ENCODE measurements at places on chromosomes 6 and 20. TPM values are rescaled to one million over a fixed set of nuclear protein-coding genes. Genes with fewer than 3 reads are reported as not detected.

The CALHM5 gene
- total RNA-seq: 0.07 TPM

The NNAT gene
- not detected for total RNA-seq

- peak overlapping the region; percentile 2 for H3K4me3 ChIP-seq
- H3K27ac ChIP-seq: peak overlapping the region; percentile 86
- H3K27me3 ChIP-seq: no peaks in the 10 kb centered on the region
- H3K36me3 ChIP-seq: no peaks in the 10 kb centered on the region
- DNase-seq: peak; percentile 83
Observed at GRCh38 chr6:39204646-39205244, 24.5 kb downstream of the KCNK5 start.

- DNase-seq: no peak
- no peak overlapping the region for H3K27ac ChIP-seq
- H3K36me3 ChIP-seq: peaks cover 8% of the 10 kb centered on the region
- peak overlapping the region; percentile 83 for H3K4me3 ChIP-seq
- peaks cover 23% of the 10 kb centered on the region for H3K4me1 ChIP-seq
- H3K27me3 ChIP-seq: no peaks in the 10 kb centered on the region
Observed at GRCh38 chr6:24667378-24667803, 514 bp downstream of the ACOT13 start.

The ZSCAN31 gene
- 8.3 TPM for total RNA-seq

DNA sequence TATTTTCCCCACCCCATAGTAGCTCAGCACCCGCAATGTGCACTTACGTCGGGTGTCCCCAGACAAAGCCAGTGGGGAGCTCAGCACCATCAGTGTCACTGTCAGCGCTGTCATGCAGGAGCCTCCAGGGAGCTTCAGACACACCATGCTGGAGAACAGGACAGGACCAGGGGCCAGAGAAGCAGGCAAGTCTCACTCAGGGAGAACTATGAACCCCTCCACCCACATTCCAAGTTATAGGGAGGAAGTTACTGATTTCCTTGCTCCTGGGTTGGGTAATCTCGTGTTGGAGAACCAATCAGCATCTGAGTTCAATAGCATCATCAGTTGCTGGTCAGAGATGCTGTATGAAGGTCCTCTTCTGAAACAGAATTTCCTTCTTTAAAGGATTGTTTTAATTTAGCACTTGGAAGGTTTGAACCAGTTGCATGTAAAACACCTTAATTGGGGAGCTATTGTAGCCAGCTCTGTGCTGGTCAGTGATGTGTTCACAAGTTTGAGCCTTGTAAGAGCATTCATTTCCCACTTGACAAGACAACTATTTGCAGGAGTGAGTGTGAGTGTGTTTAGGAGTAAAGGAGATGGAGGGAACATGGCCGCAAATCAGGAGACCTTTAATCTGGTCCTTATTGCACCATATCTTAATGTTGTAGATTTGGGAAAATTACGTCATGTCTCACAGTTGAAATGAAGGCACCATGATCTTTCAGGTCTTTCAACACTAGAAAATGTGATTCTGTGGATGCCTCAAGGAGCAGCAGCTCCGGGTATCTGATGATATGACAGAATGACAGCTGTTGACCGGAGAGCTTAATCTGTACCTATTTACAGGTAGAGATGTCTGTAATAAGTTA is at the start of gene HLA-DRB1:
HLA-DRB1 (minus strand) TSS at position 253 of the 854 bp plus-strand sequence; CDS start at position 147, 106 bp downstream.
- H3K27ac ChIP-seq: no peak within 1 kb of the TSS
- peak; percentile 27 for DNase-seq
- peaks cover 18% of the 10 kb centered on the region for H3K27me3 ChIP-seq
- no peaks in the 10 kb centered on the region for H3K36me3 ChIP-seq
- no peak within 1 kb of the TSS for H3K4me3 ChIP-seq

The TRIM40 gene
- not detected for total RNA-seq

GRCh38 chr20:4581838-4582237 is 139.9 kb upstream of the PRND start:
- no peak overlapping the region for H3K4me3 ChIP-seq
- H3K4me1 ChIP-seq: no peaks in the 10 kb centered on the region
- no peaks in the 10 kb centered on the region for H3K36me3 ChIP-seq
- no peaks in the 10 kb centered on the region for H3K27me3 ChIP-seq
- no peak for DNase-seq

DNA sequence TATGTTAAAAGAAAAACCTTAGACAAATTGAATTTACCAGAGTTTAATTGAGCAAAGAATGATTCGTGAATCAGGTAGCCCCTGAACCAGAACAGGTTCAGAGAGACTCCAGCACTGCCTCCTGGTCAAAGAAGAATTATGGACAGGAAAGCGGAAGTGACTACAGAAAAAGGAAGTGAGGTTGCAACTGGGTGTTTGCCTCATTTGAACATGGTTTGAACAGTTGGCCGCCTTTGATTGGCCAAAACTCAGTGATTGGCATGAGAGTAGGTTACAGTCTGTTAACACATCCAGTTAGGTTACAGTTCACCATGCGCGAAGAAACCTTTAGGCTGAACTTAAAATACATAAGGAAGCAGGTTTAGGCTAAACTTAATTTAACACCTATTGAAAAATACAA is 248.8 kb downstream of the TFAP2A start:
- H3K4me1 ChIP-seq: no peaks in the 10 kb centered on the region
- no peaks in the 10 kb centered on the region for H3K36me3 ChIP-seq
- DNase-seq: no peak
- no peak overlapping the region for H3K27ac ChIP-seq

DNA sequence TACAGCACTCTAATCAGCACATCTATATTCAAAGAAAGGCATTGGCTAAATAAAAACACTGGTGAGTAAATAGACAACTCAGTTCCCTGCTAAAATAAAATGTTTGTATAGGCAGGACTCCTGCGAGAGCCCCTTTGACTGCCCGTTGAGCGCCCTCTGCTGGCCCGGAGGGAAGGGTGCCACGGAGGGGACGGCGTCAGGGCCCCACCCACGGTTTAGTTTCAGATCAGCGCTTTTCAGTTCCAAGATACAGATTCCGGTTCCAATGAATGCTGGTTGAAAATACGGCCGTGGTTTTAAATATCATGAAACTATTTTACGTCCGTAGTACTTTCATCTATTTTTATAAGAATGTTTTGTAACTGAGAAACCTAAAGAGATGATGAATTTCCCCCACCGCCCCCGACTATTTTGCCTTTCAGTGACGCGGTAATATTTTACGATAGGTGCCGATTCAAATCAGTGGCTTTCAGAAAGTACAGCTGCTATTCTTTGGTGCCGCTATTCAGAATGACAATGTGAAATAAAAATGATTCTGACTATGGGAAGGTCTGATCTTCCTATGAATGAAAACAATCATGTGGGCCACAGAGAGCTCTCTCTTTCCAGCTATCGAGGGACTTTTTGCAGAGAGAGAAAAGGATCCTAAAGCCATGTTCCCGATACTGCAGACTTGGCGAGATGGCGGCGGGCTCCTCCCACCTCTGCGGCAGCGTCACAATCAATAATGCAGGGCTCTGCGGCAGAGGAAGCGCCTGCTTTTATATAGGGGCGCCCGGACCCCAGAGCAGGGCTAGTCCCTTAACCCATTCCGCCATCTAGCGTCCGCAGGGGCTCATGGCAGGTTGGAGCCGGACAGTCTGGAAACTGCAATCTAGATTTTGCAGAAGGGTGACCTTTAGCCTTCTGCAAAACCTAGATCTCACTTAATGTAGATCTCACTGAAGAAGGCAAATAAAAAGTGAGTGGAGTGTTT is 10.6 kb upstream of the CCN6 start:
- H3K27ac ChIP-seq: peak overlapping the region; percentile 30
- peak overlapping the region; percentile 88 for H3K4me3 ChIP-seq
- H3K27me3 ChIP-seq: no peaks in the 10 kb centered on the region
- H3K36me3 ChIP-seq: no peaks in the 10 kb centered on the region
- peaks cover 1% of the 10 kb centered on the region for H3K4me1 ChIP-seq
- peak; percentile 97 for DNase-seq

DNA sequence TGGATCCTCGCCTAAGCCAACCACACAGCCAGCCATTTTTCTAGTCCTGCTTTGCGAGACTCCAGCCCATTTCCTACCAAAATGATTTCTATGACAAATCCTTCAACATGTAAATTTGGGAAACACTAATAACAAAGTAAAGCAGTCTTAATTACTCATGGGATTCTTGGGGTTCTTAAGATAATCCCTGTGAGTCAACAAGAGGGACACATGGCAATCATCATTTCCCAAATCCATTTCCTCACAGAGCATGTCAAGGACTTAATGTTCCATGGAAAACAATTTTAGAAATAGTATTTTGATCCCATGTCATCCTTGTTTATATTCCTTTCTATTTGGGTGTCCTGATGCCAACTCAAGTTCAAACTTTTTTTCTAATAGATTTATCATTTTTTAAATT is 322.7 kb upstream of the NOX3 start:
- H3K27ac ChIP-seq: no peak overlapping the region
- no peak for DNase-seq
- no peaks in the 10 kb centered on the region for H3K4me1 ChIP-seq

DNA sequence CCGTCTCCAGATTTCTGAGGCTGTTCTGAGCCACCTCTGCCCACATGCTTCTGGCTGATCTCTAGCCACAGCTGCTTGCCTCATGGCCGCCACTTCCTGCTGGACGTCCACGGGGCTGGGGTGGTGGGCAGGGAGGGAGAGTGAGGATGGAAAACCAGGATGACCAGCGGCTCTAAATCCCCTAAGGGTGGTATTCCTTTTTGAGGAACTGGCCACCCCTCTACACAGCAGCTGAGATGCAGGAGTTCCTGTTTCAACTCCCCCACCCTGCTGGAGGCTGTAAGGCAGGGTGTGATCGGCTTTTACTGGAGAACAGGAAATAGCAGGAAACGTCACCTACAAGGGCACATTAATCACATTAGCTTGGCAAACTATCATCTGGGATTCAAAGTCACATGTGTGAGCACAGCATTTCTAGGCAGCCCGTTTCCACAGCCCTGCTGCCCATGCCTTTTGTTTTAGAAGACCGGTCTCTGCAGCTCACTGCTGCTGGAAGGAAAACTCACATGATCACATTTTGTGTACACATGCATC is 181.6 kb upstream of the ECI2 start:
- no peaks in the 10 kb centered on the region for H3K27me3 ChIP-seq
- no peaks in the 10 kb centered on the region for H3K36me3 ChIP-seq
- H3K4me3 ChIP-seq: no peak overlapping the region
- no peak overlapping the region for H3K27ac ChIP-seq
- H3K4me1 ChIP-seq: no peaks in the 10 kb centered on the region

DNA sequence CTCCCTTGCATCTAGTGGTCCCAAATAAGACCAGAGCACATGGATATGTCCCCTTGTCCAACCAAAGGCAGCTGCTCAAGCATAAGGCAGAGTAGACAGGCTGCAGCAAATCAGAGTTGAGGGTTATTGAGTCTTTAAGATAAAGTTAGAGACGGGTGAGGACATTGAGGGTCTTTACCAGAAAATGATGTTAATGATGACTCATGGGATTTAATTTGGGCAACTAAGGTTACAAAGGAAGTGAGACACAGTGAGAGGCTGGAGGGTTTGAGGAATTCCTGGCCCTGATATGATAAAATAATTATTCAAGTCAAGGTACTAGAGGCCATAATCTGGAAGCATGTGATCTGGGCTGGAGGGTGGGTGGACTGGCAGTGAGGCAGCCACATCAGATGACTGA is 133.6 kb downstream of the ALDH8A1 start:
- H3K27me3 ChIP-seq: no peaks in the 10 kb centered on the region
- DNase-seq: no peak
- no peak overlapping the region for H3K4me3 ChIP-seq
- no peaks in the 10 kb centered on the region for H3K36me3 ChIP-seq

GRCh38 chr20:60201198-60201835 is 243.1 kb downstream of the CDH26 start:
- H3K27ac ChIP-seq: no peak overlapping the region
- no peak for DNase-seq
- H3K4me3 ChIP-seq: no peak overlapping the region
- no peaks in the 10 kb centered on the region for H3K36me3 ChIP-seq

DNA sequence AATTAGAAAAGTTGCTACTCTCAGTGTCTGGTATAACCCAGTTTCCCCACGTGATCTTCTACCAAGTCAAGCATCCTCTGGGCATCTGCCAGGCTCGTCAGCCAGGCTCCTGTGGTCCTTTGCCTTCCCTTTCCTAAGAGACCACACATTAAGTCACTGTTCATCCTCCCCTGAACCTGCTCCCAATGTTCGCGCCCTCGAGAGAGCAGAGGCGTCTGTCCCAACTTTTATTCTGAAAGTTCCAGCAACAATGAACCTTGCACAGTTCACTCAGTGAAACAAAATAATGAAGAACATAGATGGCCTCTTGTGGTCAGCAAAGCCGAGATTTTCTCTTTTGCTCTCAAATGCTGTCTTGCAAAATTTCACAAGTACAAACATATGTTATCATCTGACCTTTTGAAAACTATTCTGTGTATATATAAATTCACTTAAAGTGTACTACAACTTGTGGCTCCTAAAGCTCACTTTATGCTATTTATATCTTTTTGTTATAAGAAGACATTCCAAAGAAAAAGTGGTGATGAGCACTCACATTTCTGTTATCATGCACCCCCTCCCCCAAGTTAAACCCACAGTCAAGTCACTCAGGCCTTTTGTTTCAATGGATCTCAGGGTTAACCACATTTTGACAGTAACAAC is 39.2 kb upstream of the NHSL1 start:
- no peaks in the 10 kb centered on the region for H3K36me3 ChIP-seq
- H3K4me1 ChIP-seq: peaks cover 22% of the 10 kb centered on the region
- no peak for DNase-seq
- H3K27ac ChIP-seq: no peak overlapping the region
- H3K27me3 ChIP-seq: no peaks in the 10 kb centered on the region

- H3K4me1 ChIP-seq: no peaks in the 10 kb centered on the region
- DNase-seq: no peak
- H3K36me3 ChIP-seq: no peaks in the 10 kb centered on the region
- no peak overlapping the region for H3K27ac ChIP-seq
- H3K4me3 ChIP-seq: no peak overlapping the region
Observed at GRCh38 chr6:12635813-12636212, 80.8 kb upstream of the PHACTR1 start.

- no peaks in the 10 kb centered on the region for H3K27me3 ChIP-seq
- no peak overlapping the region for H3K27ac ChIP-seq
- H3K4me3 ChIP-seq: no peak overlapping the region
- DNase-seq: no peak
- no peaks in the 10 kb centered on the region for H3K4me1 ChIP-seq
Observed at GRCh38 chr6:168410035-168410434, 30.9 kb upstream of the SMOC2 start.

GRCh38 chr20:4748847-4749246 is 27.1 kb downstream of the PRND start:
- peaks cover 12% of the 10 kb centered on the region for H3K4me1 ChIP-seq
- H3K4me3 ChIP-seq: no peak overlapping the region
- no peaks in the 10 kb centered on the region for H3K36me3 ChIP-seq
- peak; percentile 47 for DNase-seq
- no peak overlapping the region for H3K27ac ChIP-seq
- peaks cover 40% of the 10 kb centered on the region for H3K27me3 ChIP-seq

GRCh38 chr6:158645064-158646022 is 800 bp upstream of the DYNLT1 start:
- H3K27ac ChIP-seq: no peak overlapping the region
- peaks cover 15% of the 10 kb centered on the region for H3K27me3 ChIP-seq
- H3K4me3 ChIP-seq: peak overlapping the region; percentile 97
